ENCODE measurements at places on chromosomes 1 and 21.

GRCh38 chr1:192170196-192170984 is 12.1 kb downstream of the RGS18 start:
- no peak for DNase-seq

DNA sequence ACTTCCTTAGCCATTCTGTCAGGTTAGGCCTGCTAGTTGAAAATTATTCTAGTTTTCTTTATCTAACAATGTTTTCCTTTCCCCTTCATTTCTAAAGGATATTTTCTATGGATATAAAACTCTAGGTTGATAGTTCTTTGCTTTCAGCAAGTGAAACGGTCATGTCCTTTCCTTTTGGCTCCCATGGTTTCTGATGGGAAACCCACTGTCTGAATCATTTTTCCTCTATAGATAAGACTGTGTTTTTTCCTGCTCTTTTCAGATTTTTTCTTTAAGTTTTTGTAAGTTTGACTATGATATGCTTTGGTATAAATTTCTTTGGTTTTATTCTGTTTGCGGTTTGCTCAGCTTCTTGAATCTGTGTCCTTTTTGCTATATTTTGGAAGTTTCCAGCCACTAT is 800.9 kb downstream of the USP25 start:
- no peak for DNase-seq

DNA sequence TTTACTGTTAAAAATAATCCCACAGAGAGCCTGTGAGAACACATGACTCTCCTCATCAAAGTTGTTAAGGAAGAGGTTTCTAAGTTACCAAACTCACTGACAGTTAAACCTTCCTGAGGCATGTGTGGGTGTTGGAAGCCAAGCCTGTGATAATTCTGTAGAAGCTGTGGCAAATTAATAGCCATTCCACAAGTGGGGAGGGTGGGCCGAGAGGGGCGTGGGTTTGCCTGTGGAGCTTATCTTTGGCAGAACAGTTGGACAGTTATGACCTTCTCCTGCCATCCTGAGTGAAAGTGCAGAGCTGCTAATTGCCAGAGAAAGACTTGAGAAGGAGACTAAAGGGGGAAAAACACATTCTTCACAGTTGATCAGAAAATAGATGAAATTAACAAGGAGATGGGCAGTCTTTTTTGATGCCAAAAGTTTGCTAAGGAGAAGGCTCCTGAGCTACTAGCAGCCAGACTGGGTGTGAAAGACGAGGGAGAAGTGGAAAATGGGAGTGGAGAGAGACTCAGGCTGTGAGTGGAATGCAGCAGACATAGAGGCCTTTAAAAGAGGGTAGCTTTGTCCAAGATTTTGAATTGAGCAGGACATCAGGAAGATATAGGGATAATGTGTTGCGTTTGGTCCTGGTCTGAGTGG is 1.6 kb upstream of the PLA2G2C start:
- DNase-seq = peak; percentile 15

DNA sequence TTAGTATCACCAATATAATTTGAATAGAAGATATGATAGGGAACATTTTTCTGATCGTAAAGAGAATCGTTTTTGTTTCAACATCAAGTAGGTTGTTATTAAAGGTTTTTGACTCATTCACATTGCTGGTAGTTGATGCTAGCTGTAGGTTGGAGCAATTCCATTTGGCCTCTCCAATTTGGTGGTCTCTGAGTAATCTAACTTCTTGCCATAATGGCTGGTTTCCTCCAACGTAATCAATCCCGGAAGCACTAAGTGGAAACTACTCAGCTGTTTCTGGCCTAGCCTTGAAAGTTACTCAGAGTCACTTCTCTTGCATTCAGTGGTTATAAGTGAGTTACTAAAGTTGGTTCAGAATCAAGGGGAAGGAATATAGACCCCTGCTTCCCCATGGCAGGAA is 26.0 kb downstream of the RCOR3 start:
- no peak for DNase-seq

- DNase-seq = no peak
Observed at GRCh38 chr1:32786856-32787255, 30.3 kb downstream of the YARS1 start.

DNA sequence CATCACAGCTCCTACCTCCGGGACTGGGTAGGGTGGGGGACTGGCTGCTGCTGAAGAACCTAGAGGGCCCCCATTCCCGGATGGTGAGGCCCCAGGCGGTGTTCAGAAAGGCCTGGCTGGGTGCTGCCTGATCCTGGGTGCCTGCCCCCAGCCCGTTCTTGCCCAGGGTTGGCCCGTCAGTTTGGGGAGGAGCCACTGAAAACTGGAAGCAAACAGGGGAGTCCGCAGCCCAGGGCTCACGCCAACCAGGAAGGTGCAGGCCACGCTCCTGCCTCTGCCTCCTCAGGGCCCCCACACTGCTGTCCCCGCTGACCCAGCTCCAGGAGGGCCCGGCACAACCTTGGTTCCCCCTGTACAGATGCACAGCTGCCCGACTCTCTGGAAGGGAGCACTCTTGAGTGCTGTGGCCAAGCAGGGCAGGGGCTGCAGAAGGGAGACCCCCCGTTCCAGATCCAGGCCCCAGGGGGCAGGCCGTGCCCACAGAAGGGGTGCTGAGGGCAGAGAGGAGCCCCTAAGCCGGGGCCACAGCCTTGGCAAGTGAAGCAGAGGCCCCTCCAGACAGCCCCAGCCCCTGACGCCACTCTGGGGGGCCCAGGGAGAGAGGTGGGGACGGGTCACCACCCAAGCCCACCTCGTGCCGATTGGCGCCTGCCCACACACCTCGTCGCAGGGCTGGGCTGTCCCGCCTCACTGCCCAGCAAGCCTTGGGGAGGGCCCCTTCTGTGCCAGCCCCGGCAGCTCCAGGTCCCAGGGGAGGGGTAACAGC is 5.5 kb downstream of the C1QTNF12 start:
- DNase-seq = no peak

DNA sequence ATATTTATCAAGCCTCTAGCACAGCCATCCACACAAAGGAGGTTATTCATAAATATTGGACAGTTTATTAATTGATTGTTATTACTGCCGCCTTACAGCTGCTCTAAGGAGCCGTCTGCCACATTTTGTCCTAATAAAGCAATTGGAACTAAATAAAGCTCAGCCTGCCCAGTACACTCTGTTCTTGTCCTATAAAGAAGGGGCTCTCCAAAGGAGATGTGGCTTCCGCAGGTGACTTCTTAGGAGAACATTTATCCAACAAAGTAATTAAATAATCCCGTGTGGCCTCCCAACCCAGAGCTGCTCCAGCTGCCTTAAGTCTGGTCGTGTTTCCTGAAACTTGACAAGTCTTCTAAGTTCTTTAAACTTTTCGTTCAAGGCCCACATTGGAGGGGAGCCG is 497.7 kb downstream of the NPHP4 start:
- DNase-seq = no peak

DNA sequence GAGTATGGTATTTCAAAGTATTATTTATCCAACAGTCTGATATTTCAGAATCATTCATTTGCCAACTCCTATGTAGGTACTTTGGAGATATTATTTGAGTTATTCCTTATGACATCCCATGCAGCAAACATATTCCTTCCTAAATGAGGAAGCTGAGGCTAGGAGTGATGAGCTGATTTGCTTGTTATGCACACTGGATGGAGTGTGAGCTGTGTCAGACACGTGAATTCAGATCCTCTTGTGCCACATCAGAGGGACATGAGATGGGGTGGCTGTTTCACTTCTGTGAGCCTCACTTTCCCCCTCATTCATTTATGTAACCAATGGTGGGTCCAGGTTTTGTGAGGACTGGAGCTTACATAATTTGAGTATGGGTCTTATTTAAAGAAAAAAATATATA is 215.9 kb downstream of the DISC1 start:
- no peak for DNase-seq

DNA sequence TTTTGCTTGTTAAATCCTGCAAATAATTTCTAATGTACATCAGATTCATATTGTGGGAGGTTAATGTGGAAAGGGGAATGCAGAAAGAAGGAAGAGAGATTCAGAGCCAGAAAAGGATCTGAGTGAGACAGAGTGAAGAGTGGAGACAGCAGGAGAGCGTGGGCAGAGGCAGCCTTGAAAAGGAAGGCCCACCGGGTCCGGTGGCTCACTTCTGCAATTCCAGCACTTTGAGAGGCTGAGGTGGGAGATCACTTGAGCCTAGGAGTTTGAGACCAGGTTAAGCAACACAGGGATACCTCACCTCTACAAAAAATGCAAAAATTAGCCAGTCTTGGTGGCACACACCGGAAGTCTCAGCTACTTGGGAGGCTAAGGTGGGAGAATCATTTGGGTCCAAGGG is 222.0 kb upstream of the RAB4A start:
- DNase-seq = no peak

DNA sequence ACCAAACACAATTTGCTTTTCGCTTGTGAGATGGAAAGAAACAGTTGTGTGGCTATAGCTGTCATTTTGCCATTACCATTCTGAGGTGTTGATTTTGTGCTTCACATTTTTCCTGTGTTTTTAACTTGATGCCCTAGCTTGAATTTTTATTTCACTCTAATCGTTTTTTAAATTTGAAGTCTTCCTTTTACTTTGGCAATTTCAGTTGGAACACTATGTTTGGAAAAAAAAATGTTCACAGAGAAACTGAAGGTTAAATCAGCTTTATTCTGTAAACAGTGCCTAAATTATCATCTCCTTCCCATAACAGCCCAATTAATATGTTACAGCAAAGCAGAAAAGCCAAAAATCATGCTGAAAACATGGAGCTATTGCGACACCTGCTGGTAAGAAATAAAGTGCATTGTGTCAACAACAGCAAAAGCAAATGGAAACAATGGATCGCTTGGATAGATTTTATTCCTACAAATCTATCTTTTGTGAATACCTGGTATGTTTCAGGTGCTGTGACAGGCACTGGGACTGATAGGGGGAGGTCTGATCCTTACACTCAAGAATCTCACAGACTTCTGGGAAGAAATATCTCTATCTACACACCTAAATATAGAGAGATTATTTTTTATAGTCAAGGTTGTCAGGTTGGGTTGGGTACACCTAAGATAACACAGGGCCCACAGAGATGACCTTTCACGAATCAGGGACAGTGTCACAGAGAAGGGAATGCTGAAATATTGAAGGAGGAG is 16.2 kb upstream of the ERICH3 start:
- peak; percentile 73 for DNase-seq

GRCh38 chr1:178488393-178488792 is 8.4 kb downstream of the CLEC20A start:
- DNase-seq = no peak

DNA sequence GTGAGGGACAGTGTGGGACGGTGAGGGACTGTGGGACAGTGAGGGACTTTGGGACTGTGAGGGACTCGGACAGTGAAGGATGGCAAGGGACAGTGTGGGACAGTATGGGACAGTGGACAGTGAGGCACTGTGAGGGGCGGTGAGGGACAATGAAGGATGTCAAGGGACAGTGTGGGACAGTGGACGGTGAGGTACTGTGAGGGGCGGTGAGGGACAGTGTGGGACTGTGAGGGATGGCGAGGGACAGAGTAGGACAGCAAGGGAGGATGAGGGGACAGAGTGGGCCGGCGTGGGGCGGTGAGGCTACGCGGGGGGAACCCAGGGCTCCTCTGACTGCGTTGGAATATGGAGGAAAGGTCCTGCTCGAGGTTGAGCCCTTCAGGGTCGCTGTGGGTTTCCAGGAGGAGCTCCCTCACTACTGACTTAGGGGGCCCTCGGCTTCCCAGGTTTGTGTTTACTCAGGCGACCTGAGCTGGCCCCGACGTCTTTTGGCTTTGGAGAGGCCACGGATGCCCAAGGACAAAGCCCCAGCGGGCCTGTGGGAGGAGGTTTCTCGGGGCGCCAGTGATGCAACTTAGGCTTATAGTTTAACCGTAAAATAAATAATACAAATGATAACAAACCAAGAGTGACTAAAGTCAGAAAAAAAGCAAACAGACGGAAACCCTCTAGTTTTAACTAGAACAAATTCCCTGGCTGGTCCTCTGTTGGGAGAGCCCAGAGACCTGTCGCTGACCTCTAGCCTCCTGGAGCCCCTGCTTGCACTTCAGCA is 1.1 kb upstream of the ERRFI1 start:
- no peak for DNase-seq

DNA sequence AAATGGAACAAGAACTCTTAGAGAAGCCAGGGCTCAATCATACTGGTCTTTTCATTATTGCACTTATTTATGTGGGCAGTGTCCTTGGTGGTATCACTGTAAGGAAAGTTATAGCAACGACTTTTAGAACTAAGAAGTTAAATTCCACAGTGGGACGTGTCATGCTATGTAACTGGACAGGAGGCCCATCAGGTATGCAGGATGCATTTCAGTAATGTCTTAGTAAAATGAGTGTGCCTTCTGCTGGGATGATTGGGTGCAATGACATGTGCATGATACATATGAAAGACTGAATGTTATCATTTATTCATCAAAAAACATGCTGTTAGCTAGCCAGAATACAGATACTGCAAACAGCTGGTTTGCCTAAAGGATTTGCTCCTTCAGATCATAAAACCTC is 6.9 kb upstream of the ATP1B1 start:
- no peak for DNase-seq

- DNase-seq = no peak
Observed at GRCh38 chr1:89489047-89489729, 35.4 kb upstream of the LRRC8B start.

GRCh38 chr1:234570329-234571120 is 39.5 kb downstream of the IRF2BP2 start:
- DNase-seq = no peak

GRCh38 chr1:59124166-59124565 is 172.7 kb upstream of the FGGY start:
- no peak for DNase-seq

DNA sequence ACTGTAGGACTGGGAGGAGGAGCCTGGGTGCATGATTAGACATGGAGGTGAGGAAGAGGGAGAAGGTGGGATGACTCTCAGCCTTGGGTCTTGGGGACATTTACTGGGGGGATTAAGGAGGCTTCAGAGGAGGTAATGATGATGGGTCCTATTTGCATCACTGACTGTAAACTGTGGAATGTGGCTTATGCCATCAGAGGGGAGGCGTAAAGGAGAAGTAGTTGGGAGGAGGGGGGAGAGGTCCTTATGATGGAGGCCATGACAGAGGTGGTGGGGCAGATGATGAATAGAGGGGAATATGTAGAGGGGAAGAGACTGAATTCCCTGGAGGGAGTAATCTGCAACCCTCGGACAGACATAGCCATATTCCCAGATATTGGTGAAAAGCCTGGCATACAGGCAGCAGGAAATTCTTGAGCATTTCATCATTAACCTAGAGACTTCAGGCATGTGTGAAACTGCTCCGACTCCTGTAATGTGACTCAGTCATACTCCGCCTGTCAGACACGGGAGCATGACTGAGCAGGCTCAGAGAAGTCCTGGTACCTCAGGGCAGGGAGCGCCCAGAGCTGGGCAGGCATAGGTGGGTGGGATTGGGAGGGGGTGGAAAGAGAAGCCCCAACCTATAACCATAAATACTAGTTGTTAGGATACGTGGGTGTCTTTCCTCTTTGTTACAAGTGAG is 8.0 kb upstream of the LCE5A start:
- DNase-seq = no peak

DNA sequence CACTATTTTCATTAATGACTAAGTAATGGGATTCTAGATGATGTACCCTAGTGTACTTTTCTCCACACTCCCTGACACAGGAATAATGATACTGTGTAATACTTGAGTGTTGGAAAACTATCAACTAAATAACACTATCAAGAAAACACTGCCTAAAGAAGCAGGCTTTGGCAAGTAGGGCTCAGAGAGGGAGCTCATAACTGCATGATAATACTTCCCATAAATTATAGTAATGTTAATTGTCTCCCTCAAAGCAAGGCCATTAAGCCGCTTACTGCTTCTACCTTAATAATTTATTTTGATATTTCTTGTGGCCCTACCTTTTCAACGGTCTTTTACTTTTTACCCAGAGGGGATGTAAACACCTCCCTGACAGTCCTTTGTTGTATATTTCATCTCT is 69.0 kb downstream of the SAMSN1 start:
- no peak for DNase-seq

All from natural killer cell (primary cell).